ENCODE measurements at places on chromosomes 12 and 14.

DNA sequence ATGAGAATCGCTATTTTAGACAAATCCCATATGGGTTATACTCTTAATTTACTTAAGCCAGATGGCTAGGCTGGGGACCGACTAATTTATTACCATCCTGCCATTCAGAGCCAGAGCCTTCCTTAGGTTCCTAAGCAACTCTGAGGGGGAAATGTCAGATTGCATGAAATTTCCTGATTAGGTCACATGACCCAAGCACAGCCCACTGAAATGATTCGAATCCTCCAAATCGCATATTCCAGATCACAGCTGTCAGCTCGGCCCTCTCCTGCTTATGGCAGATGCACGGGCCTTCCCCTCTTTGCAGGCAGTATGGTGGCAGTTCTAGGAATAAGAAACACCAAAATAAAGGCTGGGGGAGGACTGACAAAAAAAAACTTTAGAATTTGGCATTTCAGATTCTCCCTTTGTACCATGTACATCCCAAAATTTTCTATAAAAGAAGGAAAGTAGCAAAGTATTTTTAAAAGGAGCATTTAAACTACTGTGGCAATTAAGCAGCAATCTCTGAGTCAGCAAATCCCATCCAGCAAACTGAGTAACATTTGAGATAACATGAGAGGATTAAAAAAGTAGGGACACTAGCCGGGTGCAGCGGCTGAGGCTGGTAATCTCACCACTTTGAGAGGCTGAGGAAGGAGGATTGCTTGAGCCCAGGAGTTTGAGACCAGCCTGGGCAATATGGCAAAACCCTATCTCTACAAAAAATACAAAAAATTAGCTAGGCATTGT is 30.5 kb upstream of the NUDT4 start:
- DNase-seq, result no peak

DNA sequence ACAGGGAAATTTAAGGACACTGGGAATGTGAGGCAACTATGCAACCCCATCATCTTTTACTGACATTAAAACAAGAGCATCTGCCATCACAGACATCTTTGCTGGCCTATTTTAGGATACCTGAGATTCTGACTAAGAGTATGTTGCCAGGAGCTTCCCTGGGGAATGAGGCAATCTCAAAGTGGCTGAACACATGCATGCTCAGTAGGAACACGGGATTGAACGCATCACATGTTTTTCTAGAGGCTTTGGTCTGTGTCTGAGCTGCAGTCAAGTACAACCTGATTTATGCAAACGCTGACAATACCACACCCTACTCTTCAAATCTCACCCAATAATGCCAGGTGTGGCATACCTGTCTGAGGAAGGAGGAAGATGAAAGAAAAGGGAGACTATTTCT is 416.5 kb downstream of the NELL2 start:
- no peak for DNase-seq

DNA sequence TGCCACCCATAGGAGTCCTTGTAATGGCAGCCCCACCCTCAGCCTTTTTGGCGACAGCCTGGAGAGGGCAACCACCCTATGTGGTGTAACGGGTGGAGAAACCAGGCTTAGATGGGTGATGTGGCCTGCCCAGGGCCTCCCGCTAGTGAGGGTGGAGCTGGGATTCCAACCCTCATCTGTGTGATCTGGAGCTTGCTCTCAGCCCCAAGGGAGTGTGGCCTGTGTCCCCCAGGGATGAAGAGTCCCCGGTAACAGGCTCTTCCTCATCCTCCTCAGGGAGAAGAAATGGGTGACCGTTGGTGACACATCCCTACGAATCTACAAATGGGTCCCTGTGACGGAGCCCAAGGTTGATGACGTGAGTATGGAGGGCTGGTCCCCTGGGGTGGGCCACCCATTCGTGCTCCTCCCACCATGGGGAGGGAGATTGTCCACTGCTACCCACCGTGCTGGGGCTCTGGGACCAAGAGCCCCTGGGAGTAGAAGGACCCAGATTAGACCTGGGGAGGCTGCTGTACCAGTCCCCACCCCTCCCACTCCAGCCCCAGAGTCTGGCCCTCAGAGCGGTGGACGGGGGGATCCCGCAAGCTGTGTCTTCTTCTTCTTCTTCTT is 8.8 kb downstream of the BCL7A start:
- DNase-seq, result no peak

GRCh38 chr12:1800401-1801302 is 19.7 kb upstream of the LRTM2 start:
- DNase-seq, result no peak

DNA sequence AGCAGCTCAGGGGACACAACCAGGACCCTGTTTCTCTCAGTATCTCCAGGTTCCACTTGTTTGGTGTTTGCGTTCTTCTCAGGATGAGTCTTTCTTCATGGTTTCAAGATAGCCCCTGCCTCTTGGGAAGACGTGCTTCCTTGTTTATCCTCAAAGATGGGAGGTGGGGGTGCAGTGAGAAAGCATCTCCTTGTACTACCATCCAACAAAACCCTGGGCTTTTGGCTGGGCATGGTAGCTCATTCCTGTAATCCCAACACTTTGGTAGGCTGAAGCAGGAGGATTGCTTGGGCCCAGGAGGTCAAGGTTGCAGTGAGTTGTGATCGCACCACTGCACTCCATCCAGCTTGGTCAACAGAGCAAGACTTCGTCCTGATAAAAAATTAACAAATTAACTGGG is 21.0 kb upstream of the TUNAR start:
- DNase-seq, result no peak

GRCh38 chr14:24940213-24940783 is 109.6 kb downstream of the STXBP6 start:
- no peak for DNase-seq

DNA sequence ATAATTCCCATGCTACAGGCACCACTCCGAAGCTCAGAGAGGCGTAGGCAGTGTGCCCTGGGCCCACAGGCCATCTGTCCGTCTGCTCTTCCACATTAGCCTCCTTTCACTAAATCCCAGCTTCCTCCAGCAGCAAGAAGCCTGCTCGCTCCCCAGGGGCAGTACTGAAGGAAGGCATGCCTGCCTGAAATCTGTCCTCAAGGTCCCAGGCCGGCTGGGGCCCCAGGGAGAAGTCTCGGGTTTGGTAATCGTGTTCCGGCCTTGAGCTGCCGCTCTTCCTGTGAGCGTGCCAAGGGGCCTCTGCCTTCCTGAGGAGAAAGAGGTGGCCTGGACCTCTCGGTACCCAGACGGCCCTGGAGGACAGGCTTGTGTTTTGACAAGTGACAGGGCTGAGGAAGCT is 15.2 kb upstream of the DLK1 start:
- DNase-seq, result no peak

- no peak for DNase-seq
Observed at GRCh38 chr14:43938588-43939281, 568.3 kb downstream of the FSCB start.

DNA sequence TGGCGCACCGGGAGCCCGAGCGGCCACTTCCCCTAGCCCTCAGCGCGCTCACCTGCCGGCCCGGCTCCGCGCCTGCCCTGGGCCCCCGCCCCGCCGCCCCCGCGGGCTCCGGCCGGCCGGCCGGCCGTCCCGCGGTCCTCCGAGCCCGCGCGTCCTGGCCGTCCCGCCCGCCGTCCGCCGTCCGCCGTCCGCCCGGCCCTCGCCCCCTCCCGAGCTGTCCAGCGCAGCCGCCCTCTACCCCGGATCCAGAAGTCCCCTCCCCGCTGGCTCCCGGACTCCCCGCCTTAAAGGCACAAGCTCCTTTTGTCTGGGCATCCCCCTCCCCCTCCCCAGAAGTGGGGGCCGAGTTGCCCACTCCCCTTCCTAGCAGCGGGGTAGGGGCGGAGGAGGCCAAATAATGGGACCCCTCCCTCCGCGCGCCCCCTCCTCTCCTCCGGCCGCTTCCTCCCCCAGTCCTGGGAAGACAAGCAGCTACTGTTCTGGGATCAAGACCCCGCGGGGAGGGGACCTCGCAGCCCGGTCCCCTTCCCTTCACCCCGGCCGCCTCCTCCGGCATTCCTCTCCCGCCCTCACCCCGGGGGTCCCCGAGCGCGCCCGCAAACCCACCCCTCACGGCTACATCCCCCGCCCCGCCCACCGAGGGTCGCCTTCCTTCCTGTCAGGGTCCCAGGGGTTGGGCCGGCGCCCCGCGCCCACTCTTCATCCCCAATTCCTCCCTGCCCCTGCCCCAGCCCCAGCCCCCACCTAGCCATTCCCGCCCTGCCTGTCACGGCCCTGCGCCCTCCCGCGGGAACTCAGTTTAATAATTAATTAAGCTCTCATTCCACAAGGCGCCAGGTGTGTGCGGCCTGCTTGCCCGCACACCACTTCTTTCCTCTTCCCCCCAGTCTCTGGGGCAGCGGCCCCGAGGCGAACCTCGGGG is at the start of gene ADCY6:
Gene ADCY6, minus strand, starts transcription at position 236 of the 922 bp plus-strand sequence. CDS start 5,655 bp downstream, outside the sequence.
- no peak for DNase-seq

DNA sequence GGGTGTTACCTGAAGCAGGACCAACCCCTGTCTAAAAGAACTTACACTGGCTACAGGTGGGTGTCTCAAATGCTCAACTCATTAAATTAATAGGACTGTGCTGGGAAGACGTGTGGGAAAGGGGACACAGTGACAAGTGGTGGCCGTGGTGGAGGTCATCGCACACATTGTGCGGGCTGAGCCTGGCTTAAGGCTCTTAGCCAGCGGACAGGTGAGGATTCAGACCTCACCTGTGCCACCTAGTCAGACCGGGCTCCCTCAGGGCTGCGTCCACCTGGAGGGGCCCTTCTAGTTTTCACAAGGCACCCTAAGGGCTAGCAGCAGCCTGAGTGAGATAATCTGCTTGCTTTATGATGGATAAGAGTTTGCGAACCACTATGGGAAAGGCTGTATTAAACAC is 125.2 kb upstream of the FKBP4 start:
- no peak for DNase-seq

GRCh38 chr14:69700575-69700974 is 66.4 kb upstream of the SRSF5 start:
- DNase-seq, result no peak

DNA sequence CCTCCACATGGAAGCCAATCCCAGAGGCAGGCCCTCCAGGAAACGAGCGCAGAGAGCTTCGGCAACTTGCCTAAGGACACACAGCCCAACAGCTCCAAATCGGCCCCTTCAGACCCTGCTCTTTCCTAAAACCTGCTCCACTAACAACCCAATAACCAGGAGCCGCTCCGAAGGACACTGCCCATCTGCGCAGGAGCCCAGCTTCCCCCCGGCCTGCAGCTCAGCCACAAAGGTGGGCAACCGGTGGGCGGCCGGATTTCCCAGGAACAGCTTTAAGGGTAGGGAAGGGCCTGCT is 13.6 kb downstream of the RAB35 start:
- DNase-seq, result no peak

GRCh38 chr12:67442896-67443295 is 173.7 kb downstream of the CAND1 start:
- DNase-seq, result no peak

- no peak for DNase-seq
Observed at GRCh38 chr12:3117591-3118015, 40.4 kb downstream of the TSPAN9 start.

DNA sequence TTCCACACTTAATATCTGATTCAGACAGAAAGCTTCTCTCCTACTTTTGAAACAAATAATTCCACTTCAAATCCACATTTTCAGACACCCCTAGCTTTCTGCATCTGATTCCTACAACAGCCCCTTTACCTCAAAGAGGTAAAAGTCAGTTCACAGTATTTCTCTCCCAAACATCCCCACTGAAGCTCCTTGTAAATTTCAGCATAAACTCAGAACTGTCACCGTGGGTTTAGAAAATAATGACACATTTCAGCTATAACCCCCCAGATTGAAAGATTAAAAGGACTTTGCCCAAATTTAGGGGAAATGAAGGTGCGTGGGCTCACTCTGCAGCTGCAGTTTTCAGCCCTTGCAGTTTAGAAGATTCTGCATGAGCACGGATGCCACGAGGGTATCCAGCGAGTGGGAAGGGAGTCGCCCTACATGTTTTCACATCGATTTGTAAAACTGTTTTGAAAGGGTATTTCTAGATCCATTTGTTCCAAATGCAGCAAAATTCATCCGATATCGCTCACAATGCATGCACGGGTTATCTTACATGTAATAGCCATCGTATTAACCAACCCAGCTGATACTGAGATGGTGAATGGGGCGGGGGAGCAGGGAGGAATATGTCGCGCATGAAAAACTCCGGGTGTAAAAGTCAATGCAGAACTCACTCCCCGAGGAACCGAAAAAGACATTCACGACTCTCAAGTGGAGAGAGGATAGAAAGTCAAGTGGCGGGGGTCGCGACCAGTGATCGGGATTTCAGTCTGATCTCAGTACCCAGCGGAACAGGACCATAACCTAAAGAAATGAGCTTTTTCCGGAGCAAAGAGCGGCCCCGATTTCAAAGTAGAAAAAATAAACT is 5.0 kb upstream of the CCND2 start:
- DNase-seq, result no peak

DNA sequence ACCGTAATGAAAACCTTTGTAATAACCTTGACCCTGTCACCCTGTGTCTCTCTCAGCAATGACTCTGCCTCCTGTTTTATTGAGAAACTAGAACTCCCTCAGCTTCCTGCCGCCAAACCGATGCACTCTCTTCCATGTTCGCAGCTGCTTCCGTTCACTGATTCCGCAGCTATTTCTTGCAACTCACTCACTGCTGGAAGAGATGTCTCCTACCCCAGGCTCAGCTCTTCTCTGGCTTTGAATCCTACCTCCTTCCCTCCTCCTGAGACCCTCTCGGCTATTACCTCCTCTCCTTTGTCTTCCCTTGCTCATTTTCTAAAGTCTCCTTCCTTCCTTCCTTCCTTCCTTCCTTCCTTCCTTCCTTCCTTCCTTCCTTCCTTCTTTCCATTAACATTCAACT is 71.0 kb downstream of the ESRRB start:
- DNase-seq, result no peak
